ENCODE measurements at places on chromosomes 6 and 20.

DNA sequence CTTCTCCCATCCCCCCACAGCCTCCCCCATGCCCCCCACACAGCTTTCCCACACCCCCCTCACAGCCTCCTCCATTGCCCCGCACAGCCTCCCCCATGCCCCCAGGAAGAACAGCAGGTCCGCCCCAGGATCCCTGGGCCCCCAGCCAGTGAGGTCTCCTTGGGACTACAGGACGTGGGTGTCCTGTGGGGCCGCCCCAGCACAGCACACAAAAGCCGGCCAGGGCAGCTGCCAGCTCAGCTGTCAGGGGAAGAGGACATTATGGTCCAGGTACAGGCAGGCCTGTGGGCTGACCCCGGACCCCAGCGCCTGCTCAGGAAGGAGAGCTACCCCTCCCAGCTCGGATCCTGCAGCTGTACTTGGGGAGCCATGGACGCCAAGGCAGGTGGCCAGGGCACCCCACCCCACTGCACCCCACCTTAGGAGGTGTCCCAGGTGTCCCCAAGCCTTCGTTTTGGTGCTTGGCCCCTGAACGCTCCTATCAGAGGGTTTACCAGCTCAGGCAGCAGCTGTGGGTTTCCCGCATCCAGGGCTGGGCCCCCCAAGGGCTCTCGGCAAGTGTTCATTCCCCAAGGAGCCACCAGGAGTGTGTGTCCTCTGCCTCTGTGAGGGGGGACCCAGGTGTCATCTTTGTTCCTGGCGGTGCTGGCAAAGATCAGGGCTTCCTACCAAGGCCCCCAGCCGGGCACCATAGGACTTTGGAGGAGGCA is 42.3 kb upstream of the GATA5 start:
- DNase-seq = no peak

- no peak for DNase-seq
Observed at GRCh38 chr20:37011147-37011546, 59.6 kb upstream of the SAMHD1 start.

DNA sequence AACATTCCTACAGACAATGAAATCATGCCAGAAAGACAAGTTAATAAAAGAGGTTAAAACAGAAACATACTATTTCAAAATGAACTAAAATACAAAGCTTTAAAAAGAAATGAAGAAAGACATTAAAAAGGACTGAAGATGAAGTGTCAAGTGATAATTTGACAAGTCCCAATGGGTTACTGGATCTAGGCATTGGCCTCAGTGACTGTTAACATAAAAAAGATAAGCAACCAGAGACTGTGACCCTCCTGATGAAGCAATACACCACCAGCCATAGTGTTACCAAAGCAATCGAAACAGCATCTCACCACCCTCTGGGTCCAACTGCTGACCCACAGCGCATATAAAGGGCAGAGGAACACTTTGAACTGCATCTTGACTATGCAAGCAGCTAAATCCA is 130.3 kb downstream of the FIG4 start:
- no peak for DNase-seq

GRCh38 chr6:110876170-110876773 is 1.7 kb downstream of the AMD1 start:
- DNase-seq = peak; percentile 81

DNA sequence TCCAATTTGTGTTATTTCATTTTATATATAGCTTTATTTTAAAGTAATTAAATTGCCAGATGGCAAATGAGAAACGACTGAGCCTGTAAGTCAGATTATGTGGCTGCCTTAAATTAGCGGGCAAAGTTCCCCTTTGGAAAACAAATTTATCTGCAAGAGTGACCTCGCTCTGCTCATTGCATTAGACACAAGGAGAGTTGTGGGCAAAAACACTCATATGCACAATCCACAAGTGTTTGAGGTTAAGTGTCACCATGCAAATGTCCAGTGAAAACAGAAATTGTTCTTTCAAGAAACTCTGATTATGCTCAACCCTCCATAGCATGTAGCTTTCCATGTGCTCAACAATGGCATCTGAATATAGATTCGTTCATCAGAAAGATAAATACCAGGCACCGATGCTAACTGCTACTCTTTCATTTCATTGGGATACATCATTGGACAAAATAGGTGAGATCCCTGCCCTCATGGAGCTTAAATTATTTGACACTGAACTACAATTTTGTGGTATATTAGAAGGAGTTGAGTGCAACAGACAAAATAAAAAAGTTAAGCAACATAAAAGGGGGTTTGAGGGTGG is 1.7 kb upstream of the NHSL1 start:
- DNase-seq = no peak

DNA sequence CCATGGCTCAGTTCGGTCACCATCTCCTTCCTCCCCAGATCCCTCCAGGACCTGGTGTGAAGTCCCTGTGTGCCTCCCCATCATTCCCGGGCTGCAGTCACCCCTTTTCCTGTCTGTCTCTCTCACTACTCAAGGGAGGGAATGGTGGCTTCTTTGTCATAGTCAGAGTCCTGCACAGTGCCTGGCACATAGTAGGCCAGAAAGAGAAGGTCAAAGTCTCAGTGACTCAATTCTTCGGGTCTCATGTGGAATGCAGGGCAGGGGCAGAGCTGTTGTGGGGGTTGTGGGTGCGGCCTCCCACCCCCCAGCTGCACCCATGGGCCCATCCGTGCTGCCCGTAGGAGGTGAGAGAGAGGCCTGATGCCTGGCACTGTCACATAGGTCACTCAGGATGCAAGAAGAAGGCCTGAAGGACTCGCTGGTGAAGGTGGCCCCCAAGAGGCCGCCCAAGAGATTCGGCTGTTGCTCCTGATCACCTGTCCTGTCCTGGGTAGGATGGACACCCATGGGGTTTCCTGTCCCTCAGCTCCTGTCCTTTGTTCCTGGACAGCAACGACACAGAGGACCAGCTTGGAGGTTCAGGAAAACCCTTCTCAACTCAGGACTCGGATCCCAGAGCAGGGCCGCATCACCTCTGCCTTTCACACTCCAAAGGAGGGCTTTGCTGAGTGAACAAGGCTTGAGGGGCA is 34.1 kb downstream of the RAB44 start:
- no peak for DNase-seq

DNA sequence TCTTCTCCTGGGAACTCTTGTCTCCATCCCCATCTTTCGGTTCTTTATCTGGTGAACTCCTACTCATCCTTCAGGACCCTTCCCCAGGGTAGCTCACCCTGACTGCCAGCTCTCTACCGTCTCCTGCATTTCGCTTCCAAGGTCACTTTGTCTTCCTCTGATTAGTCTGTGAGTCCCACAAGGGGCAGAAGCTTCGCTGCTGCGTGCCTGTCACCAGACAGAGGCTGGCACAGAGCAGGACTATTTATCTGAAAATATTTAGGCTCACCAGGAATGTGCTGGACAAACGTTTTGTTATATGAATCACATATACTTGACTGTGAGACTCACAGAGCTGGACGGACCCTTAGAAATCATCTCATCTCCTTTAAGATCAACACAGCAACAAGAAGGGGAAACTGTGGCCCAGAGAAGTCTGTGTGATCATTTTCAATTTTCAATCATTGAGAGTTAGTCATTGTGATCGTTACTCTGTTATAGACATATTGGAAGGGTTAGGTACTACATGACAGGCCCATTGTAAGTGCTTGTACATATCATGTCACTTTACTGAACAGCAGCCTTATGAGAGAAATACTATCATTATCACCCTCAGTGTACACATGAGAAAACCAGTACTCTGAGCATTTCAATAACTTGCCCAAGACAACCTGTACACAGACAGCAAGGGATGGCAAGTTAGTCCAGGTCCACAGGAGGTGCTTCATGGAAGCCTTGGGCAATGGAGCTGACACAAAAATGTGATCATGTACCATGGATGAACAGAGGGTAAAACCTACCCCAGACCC is 51.4 kb downstream of the JPH2 start:
- DNase-seq = no peak

DNA sequence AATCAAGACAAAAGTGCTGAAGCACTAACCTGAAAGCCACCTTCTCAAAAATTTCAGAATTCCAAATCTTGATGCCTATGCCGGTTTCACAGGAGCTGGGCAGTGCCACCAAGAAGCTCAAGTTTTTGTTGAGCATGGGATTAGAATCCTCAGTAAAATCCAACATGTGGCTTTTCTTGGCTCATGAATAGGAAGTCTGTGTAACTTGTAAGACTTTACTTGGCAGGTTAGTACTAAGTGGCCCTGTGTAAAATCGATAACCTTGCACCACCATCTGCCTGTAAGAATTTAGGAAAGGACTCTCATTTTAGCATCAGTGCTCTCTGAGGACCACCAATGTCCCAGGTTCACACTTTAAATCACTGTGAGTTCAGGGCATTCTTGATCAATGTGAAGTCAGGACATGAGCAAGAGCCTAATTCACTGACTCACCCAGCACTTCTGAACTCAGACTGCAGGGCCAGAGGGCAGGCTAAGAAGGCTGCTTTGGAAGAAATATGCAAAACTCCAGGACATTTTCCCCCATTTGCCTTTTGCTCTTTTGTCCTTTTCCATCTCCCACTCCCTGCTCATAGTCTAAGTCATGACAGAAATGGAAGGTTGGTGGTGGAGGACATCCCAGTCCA is 113.2 kb downstream of the EDN1 start:
- DNase-seq = no peak

- DNase-seq = no peak
Observed at GRCh38 chr6:144335311-144335861, 50.3 kb downstream of the UTRN start.

- no peak for DNase-seq
Observed at GRCh38 chr6:144264270-144265060, 20.7 kb upstream of the UTRN start.

DNA sequence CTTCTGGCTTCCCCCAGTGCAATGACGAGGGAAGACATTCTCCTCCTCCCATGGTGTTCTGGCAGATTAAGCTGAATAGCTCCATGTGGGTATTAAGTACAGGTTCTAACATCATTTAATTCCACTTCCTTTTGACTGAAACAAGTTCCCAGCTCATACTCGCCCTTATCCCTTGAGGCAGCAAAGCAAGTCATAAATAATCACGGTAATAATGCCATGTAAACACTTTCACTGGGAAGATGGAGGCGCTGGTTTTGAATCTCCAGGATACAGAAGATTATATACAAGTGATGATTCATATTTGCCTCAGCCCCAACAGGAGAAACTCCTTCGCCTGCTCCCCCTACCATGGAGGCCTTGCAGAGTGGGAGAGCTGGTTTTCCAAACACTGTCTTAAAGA is 141.3 kb downstream of the PXDC1 start:
- DNase-seq = no peak

- DNase-seq = no peak
Observed at GRCh38 chr20:50903353-50904051, 27.7 kb downstream of the ADNP start.

DNA sequence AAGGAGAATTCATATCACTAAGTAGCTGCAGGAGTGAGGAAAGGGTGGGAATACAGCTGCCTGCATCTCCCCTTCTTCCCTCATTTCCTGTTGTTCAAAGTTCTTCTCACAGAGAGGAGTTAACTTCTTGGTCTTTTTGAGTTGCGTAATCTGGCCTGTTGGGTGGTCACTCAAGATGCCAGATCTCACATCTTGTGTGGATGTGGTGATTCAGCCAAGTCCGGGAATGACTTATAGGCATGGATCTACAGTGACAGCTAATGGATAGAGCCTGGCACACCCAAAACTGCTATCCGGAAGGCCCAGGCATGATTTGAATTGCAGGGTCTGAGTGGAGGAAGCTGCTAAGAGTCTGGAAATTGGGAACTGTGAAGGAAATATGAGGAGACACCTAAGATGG is 100.2 kb upstream of the SLC35B3 start:
- no peak for DNase-seq

DNA sequence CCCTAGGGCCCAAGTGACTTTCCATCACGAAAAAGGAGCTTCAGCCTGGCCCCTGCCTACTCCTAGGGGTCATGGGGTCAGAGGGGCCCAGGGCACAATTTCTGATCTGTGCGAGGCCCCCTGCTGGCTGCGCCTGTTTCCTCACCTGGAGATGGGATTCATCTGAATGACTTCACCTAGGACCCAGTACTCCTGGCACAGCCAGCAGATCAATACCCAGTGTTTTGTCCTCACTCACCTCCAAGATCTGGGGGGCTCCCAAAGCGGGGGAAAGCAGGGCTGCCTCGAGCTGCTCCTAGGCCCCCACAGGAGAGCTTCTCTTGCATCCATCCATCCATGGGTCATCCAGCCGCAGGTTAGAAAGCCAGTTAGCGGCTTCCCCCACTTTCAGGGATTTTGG is 33.8 kb downstream of the CD40 start:
- no peak for DNase-seq

GRCh38 chr6:23200946-23201345 is 631.6 kb downstream of the HDGFL1 start:
- no peak for DNase-seq

- DNase-seq = no peak
Observed at GRCh38 chr6:40586369-40587201, 579 bp downstream of the LRFN2 start.

GRCh38 chr20:53223626-53224172 is 251.5 kb downstream of the TSHZ2 start:
- DNase-seq = no peak

- no peak for DNase-seq
Observed at GRCh38 chr6:169792306-169793015, 41.0 kb downstream of the ERMARD start.

GRCh38 chr6:29107758-29108157 is at the start of gene OR2J3:
TSS of gene OR2J3 (plus strand) at chr6:29108058. CDS start at chr6:29111891, 3,833 bp downstream.
- no peak for DNase-seq

DNA sequence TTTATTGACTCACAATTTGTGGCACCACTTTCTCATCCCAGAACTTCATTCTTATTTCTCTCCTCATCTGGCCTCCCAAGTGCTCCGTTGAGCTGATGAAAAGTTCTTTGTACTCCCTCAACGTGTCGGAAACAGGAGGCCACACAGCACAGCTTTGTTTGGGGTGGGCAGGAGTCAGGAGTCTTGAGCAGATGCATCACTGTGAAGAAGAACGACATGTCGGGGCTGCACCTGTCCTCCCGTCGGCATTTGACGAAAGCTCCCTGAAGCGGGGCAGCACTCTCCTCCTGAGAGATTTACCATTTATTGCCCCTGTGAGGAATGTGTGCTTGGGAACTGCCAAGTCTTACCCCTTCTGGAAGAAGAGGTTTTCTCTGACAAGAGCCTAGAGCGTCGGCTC is 28.1 kb downstream of the TAF8 start:
- DNase-seq = no peak

DNA sequence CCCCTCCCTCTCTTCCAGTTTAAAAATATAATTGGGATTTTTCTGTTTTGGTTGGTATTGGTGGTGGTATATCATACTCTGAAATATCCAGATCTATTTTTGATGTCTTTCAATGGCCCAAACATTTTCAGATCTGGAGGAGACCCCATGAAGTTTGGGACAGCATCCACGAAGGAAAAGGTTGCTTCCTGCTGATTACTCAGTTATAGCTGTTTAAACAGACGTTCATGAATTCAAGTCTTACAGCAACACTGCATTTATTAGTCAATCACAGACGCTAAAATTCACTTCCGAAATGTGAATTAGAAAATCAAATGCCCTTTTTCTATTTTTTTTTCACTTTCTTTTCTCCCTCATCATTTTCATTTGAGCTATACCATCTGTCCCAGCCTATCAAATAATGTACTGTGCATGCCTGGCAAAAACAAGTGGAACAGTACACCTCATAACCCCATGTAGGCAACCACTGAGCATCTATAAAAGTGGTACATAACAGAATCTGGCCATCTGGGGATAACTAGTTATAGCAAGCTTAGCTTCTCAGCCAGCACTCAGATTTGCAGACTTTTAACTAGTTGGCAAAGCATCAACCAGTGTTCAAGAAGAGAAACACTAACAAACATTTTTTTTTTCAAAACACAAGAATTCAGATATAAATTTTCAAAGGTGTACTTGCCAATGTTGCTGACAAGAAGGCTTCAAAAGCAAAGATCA is 124.5 kb downstream of the HIVEP2 start:
- no peak for DNase-seq

Measured in occipital lobe (tissue), 3 donors.